ENCODE measurements at places on chromosomes 11 and 22.

DNA sequence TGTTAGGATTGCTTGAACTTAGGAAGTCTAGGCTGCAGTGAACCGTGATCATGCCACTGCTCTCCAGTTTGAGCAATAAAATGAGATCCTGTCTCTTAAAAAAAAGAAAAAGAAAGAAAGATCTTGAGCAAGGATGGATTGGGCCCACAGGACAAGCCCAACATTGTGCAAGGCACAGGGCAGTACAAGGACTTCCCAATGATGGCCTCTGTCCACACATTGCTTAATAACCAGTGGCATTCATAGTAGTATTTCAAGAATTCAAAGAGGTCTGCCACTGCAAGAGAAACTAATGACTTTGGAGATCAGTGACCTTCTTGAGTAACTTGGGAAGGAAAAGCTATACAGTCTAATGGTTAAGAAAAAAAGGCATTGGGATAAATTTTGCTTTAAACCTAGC is 44.6 kb downstream of the SEZ6L start:
- DNase-seq = no peak

DNA sequence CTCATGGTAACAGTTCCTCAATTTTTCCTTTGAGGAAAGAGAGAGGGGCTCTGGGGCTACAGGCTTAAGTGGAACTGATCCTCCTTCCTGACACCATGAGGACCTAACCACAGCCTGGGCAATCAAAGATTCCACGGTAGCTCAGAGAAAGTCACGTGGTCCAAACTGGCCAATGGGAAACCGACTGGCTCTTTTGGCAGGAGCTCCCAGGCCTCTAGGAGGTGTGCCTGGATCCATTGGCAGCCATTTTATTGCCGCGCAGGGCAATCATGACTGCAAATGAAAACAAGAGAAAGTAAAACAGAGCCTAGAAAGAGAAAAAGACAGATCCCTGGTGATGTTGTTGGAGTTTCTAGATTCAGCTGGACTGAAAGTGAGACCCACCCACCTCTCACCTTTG is 27.3 kb upstream of the ASPHD2 start:
- DNase-seq = peak; percentile 31

DNA sequence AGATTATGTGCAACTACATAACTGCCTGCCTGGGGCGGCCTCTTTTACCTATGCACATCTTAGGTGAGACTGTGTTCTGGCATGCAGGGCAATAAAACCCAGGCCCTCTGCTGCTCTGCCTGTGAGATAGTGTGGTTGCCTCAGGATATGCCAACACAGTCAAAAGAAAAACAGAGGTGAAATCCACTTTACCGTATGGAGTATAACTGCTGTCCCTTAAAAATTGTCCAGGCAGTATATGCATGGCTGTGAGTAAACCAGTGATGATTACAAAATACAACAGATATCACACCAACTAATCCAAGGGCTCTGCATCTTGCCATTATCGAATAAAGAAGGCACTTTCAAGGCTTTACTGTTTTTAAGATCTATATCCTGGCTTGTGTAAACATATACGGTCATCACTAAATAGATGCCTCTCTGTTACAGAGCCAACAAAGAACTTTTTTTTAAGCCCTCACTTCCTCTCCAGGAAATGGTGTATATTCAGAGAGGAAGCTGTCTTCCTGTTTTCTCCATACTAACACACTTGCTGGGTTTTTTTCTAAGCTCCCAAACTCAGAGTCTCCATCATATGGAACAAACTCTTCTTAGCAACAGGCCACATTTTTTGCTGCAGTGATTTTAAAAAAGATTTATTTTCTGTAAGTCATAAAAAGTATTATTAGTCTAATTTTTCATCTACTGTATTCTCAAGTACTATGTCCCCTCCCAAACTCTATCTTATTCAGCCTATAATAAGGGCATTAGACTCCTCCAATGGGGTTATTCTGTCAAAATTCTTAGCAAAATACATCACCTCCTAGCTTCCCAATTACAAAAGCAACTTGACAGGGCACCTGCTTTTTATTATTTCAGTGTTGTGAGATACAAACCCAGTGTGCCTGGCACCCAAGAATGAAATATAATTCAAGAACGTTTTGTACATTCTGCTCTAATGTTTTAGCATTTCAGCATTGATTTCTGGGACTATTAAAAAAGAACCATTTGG is 135.2 kb downstream of the MAML2 start:
- peak; percentile 53 for DNase-seq

- DNase-seq = no peak
These were observed 9.1 kb downstream of the NRXN2 start for GRCh38 chr11:64713781-64714363.

DNA sequence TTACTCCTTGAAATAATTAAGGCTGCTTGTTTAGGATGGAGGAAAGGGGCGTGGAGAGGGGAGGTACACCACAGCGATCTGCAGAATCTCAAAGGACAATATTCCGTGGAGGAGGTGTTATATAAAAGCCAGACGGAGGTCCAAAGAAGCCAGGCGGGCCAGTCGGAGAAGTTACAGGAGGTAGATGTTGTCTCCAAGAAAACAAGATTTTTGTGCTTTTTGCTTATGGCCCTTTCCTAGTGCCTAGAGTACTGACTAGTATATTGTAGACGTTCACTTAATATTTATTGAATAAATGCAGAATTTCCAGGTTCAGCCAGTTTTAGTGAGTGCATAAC is 761 bp downstream of the ZDHHC13 start:
- peak; percentile 46 for DNase-seq

- no peak for DNase-seq
These were observed 743.5 kb downstream of the BRD1 start for GRCh38 chr22:49084206-49084605.

- no peak for DNase-seq
These were observed 934.2 kb upstream of the RAG2 start for GRCh38 chr11:37532271-37532670.

DNA sequence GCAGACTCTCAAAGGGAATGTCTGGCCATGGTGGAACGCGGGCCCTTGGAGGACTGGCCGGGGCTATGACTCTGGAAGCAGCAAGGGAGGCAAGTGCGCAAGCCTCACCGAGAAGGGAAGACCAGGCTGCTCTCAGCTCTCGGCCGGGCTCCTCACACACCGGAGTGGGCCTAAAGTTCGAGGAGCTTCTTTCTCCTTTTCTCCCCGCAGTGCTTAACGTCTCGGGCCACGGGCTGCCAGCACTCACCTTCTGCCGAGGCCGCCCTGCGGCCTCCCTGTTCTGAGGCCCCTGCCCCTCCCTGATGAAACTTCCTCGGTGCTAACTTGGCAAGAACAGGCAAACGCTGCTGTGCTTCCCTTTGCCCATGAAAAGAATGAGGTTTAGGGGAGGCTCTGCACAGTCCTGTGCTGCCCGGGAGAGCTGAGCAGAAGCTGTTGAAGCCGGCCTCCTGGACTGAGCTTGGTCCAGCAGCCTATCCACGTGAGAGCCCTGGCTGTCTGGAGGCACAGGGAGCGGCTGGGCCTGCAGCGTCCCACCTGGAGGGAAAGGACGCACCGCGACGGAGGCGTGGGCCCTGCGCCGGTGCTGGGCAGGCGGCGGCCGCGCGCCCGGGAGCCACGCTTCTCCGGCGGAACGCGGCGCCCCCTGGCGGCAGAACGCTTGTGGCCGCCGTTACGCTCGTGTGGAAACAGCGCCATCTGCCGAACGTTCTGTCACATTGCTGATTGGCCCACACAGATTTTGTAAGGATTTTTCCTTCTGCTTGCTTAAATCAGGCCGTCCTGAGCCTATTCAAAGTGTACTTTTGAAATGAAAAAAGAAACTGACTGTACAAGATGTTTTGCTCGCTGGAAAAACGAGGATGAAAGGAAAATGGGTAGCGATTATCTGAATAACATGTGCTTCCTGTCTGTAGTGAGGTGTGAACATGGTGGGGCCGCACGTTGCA is 65.0 kb upstream of the TMEM45B start:
- peak; percentile 66 for DNase-seq

GRCh38 chr22:17257121-17258001 is 38.1 kb upstream of the ADA2 start:
- DNase-seq = no peak

GRCh38 chr11:61555051-61555969 is 25.6 kb downstream of the SYT7 start:
- no peak for DNase-seq

DNA sequence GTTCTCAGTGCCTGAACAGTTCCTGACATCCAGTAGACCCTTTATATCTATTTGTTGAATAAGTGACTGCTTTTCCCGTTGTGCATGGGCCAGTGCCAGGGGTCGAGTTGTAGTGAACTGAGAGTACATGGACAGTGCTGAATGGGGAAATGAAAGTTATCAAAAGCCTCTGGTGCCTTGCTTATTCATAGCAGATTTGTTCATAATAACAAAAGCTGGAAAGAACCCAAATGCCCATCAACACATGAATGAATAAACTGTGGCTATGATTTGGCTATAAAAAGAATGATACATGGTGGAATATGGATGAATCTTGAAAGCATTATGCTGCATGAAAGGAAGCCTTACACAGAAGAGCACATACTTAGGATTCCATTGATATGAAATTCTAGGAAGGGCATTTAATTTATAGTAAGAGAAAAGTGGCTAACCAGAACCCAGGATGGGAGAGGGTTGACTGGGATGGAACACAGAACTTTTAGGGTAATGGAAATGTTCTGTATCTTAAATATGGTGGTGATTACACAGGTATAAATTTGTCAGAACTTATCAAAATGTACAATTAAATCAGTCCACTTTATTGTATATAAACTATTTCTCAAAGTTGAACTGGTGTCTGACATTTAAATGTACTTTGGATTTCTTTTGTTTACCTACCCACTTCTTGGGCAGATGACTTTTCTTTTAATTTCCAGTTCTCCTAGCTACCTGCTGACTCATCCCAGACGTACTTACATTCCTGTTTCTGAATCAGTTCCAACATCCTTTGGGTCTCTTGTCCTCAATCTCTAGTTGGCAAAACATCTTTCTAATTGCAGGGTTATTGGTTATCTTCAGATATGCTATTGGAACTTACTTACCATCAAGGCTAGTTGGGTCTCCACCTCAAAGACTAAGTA is 42.8 kb downstream of the PACS1 start:
- DNase-seq = peak; percentile 90

- no peak for DNase-seq
These were observed 109.3 kb upstream of the CRYBB3 start for GRCh38 chr22:25090225-25090890.

DNA sequence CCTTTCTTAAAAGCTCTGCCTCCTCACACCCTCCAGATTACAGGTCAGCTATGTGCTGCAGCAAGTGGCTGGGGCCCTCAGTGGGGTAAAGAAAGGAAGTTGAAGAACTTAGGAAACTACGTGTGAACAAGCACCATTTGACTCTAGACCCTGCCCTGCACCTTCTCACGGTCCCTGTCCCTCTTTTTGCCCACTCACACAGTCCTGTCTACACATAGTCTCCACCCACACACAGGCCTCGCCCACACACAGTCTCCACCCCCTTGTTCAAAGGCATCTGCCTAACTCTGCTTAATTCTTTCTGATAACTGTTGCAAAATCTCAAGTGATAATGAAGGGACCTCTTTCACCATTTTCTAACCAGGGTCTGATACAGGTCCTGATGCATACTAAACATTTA is 59.0 kb downstream of the TMPRSS5 start:
- DNase-seq = no peak

GRCh38 chr11:111086058-111086457 is 159.5 kb upstream of the POU2AF2 start:
- no peak for DNase-seq

DNA sequence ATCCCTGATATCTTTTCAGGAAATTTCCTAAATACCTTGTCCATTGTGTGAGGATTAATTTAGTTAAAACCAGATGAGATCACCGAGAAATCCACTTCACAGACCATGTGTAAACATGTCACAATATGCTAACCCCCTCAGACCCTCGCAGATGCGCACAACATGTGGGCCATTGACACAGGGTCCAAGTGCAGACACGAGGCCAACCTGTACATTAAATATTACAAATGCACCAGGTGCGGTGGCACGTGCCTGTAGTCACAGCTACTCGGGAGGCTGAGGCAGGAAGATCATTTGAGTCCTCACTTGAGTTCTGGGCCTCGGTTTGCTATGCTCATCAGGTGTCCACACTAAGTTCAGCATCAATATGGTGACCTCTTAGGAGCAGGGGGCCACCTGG is 9.9 kb upstream of the TMPRSS4 start:
- DNase-seq = no peak

- peak; percentile 83 for DNase-seq
These were observed 25.5 kb upstream of the GRK2 start for GRCh38 chr11:67240576-67241389.

GRCh38 chr11:67698247-67698646 is 23.8 kb upstream of the ALDH3B2 start:
- DNase-seq = peak; percentile 25

DNA sequence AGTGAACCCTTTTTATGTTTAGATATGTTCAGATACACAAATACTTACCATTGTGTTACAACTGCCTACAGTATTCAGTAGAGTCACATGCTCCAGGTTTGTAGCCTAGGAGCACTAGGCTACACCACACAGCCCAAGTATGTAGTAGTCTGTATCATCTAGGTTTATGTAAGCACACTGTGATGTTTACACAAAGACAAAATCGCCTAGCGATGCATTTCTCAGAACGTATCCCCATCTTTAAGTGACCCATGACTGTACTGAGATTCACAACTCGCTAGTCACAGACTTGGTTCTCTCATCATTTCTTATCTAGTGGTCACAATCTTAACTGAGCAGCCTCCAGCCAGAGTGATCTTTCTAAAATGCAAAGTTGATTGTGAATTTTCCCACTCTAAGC is 119.2 kb downstream of the RASSF10 start:
- DNase-seq = no peak

- no peak for DNase-seq
These were observed 21.3 kb downstream of the ST14 start for GRCh38 chr11:130180896-130181294.

DNA sequence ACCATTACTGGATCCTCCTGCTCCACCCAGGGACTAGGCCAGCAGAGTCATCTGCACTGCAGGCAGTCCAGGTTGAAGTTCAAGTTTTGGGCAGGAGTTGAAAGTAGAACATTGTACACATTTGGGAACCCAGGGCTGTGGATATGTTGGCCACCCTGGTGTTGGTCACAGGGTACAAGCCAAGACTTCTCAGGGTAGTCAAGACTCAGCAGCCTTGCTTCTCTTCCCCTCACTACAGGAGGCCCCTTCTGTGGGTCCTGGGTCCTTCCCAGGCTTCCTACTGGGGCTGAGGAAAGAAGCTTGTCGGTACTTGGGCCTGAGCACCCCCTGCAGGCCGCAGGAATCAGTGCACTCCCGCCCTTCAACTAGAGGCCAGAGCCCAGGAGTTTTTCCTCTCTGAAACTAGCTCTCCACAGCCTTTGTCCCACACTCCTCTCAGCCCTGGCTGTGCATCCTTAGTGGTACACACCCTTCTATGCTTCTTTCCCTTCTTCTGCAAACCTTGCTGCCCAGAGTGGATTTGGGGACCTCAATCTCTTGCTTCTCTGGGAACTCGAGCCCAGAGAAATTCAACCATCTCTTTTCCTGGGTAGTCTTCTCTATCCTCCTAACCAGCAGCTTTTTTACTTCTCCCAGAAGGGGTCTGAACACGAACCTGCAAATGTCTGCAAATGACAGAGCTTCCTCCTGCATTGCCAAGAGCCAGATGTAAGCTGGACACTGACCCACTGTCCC is 2.6 kb upstream of the HPX start:
- peak; percentile 68 for DNase-seq

GRCh38 chr11:57645689-57646085 is 4.0 kb downstream of the YPEL4 start:
- no peak for DNase-seq
